ENCODE measurements at places on chromosomes 2 and 18.

- no peak for DNase-seq
Observed at GRCh38 chr2:74328074-74328473, 15.1 kb downstream of the SLC4A5 start.

- DNase-seq, result no peak
Observed at GRCh38 chr18:46546111-46546640, 110.8 kb downstream of the LOXHD1 start.

DNA sequence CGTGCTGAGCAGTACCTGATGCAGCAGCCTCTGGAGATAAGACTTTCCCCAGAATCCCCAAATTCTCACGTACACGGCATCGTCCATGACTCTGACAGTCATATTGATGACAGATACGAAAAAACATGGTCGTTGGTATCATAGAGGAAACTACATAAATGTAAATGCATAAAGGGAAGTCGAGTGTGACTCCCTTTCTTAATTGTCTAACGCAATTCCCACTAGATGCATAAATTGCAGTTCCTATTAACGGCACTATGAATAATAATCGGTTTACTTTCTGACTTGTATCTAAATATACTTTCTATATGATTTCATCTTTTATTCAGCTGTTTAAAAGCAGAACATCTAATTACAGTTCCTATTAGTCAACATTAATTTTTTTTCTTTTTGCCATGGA is 322.6 kb upstream of the REV1 start:
- no peak for DNase-seq

DNA sequence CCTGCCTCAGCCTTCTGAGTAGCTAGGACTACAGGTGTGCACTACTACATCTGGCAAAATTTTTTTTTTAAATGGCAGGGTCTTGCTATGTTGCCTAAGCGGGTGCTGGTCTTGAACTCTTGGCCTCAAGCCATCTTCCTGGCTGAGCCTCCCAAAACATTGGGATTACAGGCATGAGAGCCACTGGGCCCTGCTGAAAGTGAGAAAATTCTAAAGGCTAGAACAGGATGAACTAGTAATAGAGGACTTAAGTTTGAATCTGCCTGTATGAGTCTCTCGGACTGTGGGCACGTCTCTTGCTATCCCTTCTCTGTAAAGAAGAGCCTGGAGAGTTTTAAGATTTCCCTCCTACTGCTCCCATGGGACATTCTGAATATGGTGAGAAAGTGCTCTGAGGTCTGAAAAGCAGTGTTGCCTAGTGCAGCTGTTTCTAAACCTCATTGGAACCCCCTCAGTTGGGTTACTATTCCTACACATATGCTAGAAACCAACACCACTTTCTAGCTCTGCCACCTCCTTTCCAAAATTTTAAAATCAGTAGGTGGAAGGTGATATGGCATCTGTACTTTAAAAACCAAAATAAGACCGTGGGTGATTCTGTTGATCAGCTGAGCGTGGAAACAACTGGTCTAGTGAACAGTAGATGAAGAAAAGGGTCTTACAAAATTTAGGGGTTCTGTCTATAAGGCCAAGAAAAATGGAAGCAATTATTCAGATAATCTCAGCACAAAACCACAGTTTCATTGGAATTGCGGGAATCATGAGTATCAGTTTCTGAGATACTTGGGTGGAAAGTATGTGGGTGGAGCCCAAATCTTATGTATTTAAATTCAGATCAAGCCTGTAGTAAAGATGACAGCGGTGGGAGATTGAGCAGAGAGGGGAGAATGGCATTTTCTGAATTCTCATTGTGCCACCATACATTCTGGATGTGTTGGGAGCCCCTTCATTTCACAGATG is 259.8 kb upstream of the CXCR4 start:
- no peak for DNase-seq

DNA sequence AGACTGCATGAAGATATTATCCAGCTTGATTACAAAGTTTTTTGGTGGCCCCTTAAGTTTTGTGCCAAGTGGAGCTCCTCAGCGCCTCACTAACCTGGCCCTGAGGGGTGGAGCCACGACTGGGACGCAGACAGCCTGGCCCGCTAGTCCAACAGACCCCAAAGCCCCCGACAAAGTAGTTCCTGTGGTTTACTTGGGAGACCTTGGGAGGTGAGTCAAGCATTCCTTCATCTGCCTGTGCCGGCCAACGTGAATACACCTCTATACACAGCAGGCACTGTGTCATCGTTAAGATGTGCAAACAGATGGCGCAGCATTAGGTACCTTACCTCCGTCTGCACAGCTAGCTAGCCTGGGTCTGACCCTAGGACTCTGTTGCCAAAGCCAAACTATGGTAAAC is 55.0 kb upstream of the LAMA1 start:
- DNase-seq, result no peak

DNA sequence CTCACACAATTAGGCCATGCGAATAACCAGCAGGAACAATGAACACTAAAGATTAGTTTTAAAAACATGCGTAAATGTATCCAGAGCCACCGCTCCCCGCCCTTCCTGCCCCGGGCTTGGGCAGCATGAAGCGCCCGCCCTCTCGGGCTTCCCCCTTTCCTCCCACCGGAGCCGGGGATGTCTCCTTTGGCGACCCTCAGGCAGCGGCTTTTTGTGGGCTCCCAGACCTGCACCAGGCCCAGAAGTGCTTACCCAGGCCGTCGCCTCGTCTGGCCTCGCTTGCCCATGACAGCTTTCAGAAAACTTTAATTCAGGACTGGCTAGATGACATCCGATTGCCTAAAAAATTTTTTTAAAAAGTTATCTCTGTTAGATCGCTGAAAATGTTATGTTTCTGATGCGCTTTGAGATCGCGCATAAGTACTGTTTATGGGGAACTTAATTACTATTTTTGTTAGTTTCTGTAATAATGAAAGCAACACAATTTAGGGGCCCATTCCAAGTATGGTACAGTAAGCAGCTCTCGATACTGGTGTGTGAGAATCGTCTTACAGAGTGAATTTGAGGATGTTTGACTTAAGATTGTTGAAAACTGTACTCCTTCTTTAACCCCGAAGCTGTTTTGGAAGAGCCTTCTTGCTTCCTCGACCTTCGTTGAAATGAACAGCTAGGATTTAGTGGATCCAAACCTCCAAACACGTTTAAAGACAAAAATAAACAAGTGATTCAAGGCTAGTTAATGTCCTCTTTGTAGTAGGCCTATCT is 1.1 kb downstream of the MAP3K20 start:
- no peak for DNase-seq

DNA sequence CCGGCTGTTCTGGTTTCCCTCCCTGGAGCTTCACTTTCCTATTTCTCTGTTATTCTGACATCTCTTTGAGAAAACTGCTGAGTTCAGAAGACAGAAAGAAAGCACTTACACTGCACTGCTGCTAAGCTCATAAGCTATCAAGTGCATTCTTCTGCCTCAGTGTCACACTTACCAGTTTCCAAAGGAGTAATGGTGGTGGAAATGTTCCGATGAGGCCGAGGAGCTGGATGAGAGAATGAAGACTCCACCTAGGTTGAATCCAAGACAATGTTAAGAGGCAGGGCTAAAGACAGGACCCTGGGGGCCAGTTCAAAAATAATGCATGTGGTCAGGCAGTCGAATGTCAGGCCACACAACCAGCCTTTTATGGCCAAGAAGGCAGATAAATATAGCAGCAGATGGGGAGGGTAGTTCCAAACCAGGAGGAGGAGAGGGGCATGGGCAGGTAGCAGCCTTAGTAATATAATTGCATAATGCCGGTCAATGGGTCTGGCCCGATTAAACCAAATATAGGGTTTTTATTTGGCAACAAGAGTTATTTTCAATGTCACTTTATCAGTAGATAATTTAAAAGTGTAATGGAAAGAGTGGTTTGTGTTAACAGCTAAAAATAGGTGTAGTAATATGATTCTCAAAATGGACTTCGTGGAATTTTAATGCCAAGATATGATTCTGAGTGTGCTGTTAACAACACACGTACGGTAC is at the start of gene MYOM1:
Gene MYOM1 (minus strand): TSS at position 338 of the 705 bp plus-strand sequence. CDS start 4,745 bp downstream, outside the sequence.
- no peak for DNase-seq

DNA sequence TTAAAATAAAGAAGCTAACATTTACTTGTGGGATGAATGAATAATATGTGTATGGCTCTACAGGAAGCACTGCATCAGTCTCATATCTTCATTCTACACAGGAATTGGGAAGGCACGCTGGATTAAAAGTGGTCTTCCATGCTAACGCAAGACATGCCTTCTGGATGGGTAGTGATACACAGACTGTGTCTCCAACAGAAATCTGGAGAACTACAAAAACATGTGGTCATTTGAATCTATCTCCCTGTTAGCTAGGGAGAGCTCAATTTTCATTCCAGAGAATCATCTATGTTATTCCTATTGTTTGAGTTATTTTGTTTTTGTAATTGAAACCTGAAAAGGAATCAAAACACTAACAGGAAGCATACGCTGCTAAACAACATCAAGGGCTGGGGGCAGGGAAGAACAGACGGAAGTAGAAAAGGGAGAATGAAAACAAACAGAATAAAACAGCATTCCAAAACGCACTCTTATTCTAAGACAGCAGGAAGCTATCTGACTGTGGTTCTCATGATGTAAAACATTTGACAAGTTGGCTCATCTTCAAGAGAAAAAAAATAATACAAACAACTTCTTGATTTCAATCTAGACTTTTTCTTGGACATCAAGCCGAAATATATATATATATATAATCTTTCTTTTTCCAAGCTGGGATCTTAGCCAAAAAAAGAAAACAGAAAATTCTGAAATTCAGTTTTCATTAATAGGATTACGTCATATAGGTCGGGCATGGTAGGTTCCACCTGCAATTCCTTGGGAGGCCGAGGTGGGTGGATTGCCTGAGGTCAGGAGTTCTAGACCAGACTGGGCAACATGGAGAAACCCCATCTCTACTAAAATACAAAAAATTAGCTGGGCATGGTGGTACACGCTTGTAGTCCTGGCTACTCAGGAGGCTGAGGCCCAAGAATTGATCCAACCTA is 31.5 kb upstream of the ASNSD1 start:
- no peak for DNase-seq

- no peak for DNase-seq
Observed at GRCh38 chr2:152701198-152701597, 16.1 kb downstream of the PRPF40A start.

DNA sequence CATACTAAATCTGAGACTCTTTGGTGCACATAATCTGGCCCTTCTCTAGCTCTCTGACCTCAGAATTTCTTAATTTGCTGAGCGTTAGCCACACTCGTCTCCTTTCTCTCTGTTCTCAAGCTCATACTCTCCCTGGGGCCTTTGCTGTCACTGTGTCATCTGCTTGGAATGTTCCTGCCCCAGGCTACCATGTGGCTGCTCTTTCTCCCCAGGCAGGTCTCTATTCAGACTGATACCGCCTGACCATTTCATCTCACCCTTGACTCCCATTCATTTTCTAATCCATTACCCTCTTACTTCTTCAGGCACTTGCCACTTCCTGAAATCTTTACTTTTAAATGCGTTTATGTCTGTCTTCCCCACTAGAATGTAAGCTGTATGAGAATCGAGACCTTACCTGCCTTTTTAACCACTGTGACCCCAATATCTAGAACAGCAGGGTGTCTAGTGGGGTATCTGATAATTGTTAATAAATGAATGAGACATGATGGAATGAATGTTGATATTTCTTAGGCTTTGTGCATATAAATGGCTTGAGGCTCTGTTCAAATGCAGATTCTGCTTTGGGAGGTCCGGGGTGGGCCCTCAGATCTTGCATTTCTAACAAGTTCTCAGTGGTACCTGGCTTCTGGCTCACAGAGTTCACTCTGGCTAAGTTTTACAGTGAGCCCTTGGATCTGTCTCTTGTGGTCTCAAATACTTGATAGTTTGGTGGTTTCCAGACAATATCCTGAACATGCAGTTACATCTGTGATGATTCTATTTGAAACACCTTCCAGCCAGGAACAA is 89.9 kb upstream of the EPC2 start:
- DNase-seq, result no peak

DNA sequence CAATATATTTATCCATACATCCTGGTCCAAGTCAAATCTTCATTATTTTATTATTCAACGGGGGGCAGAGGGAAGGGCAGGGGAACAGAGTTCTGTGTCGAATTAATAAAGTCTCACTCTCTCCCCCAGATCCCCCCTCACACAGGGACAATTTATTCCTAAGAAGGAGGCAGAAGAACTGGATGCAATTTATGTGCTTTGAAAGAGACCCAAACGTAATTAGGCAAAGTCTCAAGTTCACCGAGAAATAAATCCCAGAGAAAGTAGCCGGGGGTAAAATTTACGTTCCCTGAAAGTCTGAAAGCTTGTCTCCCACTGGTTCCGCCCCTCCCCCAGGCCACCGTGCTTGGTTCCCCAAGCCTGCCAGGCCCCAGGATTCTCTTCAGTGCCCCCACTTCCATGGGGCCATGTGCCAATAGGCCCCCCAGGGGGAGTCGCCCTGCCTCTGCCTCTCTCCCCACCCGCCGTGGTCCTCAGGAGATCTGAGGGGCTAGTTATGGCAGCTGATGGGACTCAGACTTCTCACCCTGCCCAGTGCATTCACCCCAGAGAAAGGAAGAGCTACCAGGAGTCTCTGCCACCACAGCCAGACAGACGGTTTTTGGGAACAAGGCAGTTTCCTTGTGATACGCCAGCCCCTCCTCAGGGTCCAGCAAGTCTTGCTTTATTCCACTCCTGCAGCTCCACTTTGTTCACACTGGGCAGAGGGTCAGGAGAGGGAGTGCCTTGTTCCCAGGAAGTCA is 215.5 kb downstream of the CYP26B1 start:
- no peak for DNase-seq

- no peak for DNase-seq
Observed at GRCh38 chr18:23539296-23539695, 36.0 kb downstream of the RMC1 start.

- DNase-seq, result no peak
Observed at GRCh38 chr2:216967889-216968288, 108.0 kb upstream of the TNP1 start.

GRCh38 chr2:10167316-10167715 is 44.8 kb downstream of the RRM2 start:
- DNase-seq, result no peak

- no peak for DNase-seq
Observed at GRCh38 chr2:54360055-54360792, 95.9 kb upstream of the SPTBN1 start.

DNA sequence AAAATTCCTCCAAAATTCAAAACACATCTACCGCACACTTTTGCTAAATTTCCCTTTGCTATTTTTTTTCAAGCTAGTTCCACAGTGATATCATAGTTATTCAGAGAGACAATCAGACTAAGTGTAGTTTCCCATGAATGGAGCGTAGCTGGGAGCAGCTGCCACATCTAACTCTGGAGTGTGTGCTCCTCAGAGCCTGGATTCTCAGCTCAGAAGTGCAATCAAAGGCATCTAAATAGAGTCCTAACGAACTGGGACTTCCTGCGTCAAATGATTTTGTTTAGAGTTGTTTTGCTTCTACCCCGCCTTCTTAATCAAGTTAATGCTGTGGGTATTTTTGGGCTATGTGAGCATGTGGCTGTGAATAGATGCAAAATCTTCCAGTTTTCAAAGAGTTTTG is 160.3 kb downstream of the TMEM18 start:
- no peak for DNase-seq

All from NCI-H187 (cell line).